Right atrium auricular region (tissue), 2 donors: ENCODE measurements at places on chromosomes 11 and 22.

GRCh38 chr11:116221351-116221750 lies 551.4 kb downstream of the BUD13 start:
- H3K4me3 ChIP-seq: no peak overlapping the region
- H3K4me1 ChIP-seq: no peaks in the 10 kb centered on the region
- H3K36me3 ChIP-seq: no peaks in the 10 kb centered on the region
- no peak overlapping the region for H3K27ac ChIP-seq
- DNase-seq: no peak

- H3K4me1 ChIP-seq: no peaks in the 10 kb centered on the region
- no peaks in the 10 kb centered on the region for H3K27me3 ChIP-seq
- DNase-seq: no peak
- no peaks in the 10 kb centered on the region for H3K36me3 ChIP-seq
- no peak overlapping the region for H3K27ac ChIP-seq
Observed at GRCh38 chr11:64667154-64667745, 55.7 kb downstream of the NRXN2 start.

- no peak overlapping the region for H3K4me3 ChIP-seq
- H3K27me3 ChIP-seq: no peaks in the 10 kb centered on the region
- no peaks in the 10 kb centered on the region for H3K4me1 ChIP-seq
- H3K27ac ChIP-seq: no peak overlapping the region
- DNase-seq: no peak
Observed at GRCh38 chr11:72283947-72284346, 40.0 kb upstream of the PHOX2A start.

DNA sequence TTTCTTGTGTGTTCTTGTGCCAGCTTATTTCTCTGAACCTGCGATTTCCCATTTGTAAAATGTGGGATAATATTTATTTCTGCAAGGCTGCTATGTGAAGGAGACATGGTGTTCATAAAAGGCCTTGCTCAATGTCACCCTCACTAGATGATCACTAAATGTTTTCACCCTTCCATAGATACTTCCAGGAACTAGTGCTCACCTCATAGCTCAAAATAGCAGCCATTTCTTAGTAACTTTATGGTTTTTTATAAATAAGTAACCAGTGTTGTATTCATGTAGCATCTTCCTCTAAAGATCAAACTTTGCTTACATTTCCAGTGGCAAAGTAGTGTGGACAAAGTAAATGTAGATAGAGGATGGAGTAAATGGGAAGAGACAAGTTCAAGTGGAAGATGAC lies 23.8 kb downstream of the SYTL2 start:
- no peak for DNase-seq
- H3K4me1 ChIP-seq: no peaks in the 10 kb centered on the region
- no peak overlapping the region for H3K4me3 ChIP-seq
- H3K27ac ChIP-seq: no peak overlapping the region

DNA sequence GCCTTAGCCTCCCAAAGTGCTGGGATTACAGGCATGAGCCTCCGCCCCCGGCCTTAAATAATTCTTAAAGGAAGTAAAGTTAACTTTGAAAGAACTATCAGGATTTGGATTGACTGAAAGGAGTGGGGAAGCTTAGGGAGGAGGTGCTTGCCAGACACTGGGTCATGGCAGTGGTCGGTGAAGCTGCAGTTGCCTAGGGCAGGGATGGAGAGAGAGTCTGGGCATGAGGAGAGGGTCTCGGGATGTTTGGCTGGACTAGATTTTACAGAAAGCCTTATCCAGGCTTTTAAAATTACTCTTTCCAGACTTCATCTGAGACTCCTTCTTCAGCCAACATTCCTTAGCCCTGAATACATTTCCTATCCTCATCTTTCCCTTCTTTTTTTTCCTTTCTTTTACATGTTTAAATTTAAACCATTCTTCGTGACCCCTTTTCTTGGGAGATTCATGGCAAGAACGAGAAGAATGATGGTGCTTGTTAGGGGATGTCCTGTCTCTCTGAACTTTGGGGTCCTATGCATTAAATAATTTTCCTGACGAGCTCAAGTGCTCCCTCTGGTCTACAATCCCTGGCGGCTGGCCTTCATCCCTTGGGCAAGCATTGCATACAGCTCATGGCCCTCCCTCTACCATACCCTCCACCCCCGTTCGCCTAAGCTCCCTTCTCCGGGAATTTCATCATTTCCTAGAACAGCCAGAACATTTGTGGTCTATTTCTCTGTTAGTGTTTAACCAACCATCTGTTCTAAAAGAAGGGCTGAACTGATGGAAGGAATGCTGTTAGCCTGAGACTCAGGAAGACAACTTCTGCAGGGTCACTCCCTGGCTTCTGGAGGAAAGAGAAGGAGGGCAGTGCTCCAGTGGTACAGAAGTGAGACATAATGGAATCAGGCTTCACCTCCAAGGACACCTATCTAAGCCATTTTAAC lies at the start of gene NNMT:
Gene NNMT, plus strand, starts transcription at position 724 of the 929 bp plus-strand sequence. Its CDS starts 158 bp downstream, at position 882.
- no peaks in the 10 kb centered on the region for H3K27me3 ChIP-seq
- H3K4me3 ChIP-seq: peak within 1 kb of the TSS; percentile 41
- H3K27ac ChIP-seq: peak within 1 kb of the TSS; percentile 96

DNA sequence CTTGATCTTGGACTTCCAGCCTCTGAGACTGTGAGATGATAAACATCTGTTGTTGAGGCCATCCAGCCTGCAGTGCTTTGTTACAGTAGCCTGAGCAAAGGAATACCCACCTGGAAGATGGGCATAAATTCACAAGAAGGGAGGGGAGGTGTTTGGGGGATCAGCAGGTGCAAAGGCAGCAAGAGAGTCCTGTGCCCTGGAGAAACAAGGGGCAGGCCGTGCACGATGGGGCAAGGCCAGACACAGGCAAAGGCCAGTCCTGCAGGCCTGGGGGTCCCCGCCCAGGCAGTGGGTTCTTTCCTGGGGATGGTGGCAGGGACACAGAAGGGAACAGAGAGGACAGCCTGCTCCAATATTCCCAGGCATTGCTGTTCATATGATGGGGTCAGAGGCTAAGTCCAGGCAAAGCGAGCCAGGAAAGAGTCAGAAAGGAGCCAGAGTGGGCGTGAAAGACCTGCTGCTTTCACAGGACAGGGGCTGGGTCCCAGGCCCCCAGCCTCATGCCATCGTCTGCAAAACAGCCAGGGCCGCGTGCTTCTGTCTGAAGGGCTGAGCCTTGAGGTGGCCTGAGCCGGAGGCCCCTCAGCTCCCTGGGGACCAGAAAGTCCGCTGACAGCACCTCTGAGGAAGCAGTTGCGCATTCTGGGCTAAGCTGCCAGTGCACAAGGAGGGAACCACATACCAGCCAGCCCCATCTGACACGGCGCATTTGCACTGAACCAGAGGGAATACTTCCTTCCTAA lies 48.8 kb downstream of the MYEOV start:
- H3K36me3 ChIP-seq: no peaks in the 10 kb centered on the region
- H3K27me3 ChIP-seq: no peaks in the 10 kb centered on the region
- no peak overlapping the region for H3K27ac ChIP-seq
- no peak overlapping the region for H3K4me3 ChIP-seq
- DNase-seq: no peak

- DNase-seq: no peak
- H3K27ac ChIP-seq: no peak overlapping the region
- peaks cover 65% of the 10 kb centered on the region for H3K36me3 ChIP-seq
- no peaks in the 10 kb centered on the region for H3K27me3 ChIP-seq
- peaks cover 23% of the 10 kb centered on the region for H3K4me1 ChIP-seq
Observed at GRCh38 chr11:65124480-65125196, 2.5 kb downstream of the MRPL49 start.

GRCh38 chr22:48279461-48279756 lies 1517.0 kb downstream of the TBC1D22A start:
- H3K27ac ChIP-seq: no peak overlapping the region
- no peaks in the 10 kb centered on the region for H3K4me1 ChIP-seq
- peak; percentile 52 for DNase-seq
- H3K4me3 ChIP-seq: no peak overlapping the region
